ENCODE measurements at places on chromosomes 4 and X. TPM values are rescaled to one million over a fixed set of nuclear protein-coding genes. Genes with fewer than 3 reads are reported as not detected.

DNA sequence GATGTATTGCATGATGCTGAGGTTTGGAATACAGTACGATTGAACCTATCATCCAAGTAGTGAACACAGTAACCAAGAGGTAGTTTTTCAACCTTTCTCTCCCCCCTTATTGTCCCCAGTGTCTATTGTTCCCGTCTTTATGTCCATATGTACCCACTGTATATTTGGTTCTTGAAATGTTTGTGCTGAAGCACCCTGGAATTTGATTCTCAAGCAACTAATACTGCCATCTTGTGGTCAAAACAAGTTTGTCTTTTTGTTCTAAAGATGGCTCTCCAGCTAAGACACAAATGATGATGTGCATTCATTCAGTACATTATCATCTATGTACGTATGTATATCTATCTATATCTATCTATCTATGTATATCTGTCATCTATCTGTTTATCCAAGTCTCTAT lies 33.5 kb upstream of the DCX start:
- H3K4me3 ChIP-seq: no peak overlapping the region
- H3K27me3 ChIP-seq: peaks cover 5% of the 10 kb centered on the region
- H3K36me3 ChIP-seq: no peaks in the 10 kb centered on the region
- H3K27ac ChIP-seq: no peak overlapping the region

DNA sequence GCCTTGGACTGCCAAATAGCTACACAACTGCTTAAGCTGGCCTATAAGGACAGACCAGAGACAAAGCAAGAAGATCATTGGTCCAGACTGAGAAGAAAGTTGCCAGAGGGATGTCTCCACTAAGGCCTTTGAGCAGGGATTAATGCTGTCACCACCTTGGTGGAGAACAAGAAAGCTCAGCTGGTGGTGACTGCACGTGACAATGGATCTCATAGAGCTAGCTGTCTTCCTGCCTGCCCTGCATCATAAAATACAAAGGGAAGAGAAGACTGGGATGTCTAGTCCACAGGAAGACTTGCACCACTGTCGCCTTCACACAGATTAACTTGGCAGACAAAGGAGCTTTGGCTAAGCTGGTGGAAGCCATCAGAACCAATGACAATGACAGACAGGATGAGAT lies 40.5 kb upstream of the FAM120C start:
- H3K27ac ChIP-seq: no peak overlapping the region
- no peaks in the 10 kb centered on the region for H3K36me3 ChIP-seq
- DNase-seq: no peak
- H3K4me1 ChIP-seq: no peaks in the 10 kb centered on the region
- no peak overlapping the region for H3K4me3 ChIP-seq

GLRA2 gene
- total RNA-seq: not detected

DNA sequence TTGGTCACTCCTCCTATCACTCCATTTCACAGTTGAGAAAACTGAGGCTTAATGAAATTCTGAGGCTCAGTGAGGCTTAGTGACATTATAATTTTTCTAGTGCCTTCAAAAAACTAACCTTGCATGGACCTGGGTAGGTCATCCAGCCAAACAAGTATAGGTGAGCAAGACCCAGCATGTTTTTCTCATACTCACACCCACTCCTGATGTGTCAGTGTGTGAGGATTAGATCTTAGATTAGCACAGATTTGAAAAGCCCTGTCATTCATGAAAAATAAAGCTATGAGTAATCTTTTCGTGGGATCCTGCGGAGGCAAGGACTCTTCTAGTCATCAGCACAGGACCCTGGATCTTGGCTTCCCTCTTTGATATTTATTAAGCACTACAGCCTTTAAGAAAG lies 146.7 kb downstream of the CHIC2 start:
- H3K27ac ChIP-seq: no peak overlapping the region
- H3K27me3 ChIP-seq: peaks cover 5% of the 10 kb centered on the region

DNA sequence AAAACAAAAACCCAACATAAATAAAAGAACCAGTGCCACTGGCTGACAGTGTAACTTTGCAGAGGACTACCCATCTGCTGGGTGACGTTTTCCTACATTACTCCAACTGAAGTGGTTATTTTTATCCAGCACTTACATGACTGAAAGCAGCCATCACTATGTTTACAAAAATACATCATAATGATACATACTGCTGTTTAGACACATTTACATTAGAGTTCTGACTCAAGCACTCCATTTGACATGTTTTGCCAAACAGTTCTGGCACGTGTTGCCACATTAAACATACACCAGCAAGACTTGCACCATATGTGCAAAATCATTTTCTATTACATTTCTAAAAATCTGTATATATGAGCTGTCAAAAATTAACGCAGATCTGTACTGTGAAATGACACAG lies 39.6 kb downstream of the BEND4 start:
- DNase-seq: no peak
- no peak overlapping the region for H3K27ac ChIP-seq
- peaks cover 17% of the 10 kb centered on the region for H3K27me3 ChIP-seq
- no peaks in the 10 kb centered on the region for H3K4me1 ChIP-seq

HHIP gene
- total RNA-seq: not detected

Measured in activated CD4-positive, alpha-beta T cell treated with anti-CD3 and anti-CD28 coated beads for 36 hours (primary cell).